Spinal cord (tissue), 10 donors: ENCODE measurements at places on chromosomes 16 and 17. TPM values are rescaled to one million over a fixed set of nuclear protein-coding genes. Genes with fewer than 3 reads are reported as not detected.

GRAP gene
- polyA plus RNA-seq, result 5.5 TPM

SDR42E1 gene
- polyA plus RNA-seq, result 1.2 TPM

EVPL gene
- polyA plus RNA-seq, result 0.90 TPM

BAHCC1 gene
- polyA plus RNA-seq, result 30.7 TPM

VAT1L gene
- 185 TPM for polyA plus RNA-seq

SAT2 gene
- polyA plus RNA-seq, result 108 TPM

SPATA22 gene
- polyA plus RNA-seq, result 0.63 TPM

NPIPB12 gene
- 31.2 TPM for polyA plus RNA-seq

SLC6A4 gene
- polyA plus RNA-seq, result 3.6 TPM

RHBDL1 gene
- 19.1 TPM for polyA plus RNA-seq

CX3CL1 gene
- polyA plus RNA-seq, result 49.5 TPM
